ENCODE measurements at places on chromosomes 1 and 21.

DNA sequence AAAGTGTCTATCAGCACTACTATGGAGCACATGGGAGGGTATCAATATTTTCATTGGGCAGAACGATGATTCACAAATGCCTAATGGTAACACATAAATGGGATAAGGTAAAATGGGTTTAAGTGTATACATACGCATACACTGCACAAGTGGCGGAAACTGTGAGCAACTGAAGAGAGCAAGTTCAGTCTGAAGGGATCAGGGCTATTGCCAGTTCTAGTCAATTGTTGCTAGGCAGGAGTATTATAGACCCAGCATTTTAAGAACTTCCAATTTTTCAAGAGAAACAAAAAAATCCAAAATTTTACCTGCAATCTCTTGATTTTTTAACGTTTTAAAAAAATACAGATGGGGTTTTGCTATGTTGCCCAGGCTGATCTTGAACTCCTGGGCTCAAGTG, 23.1 kb downstream of the FOXJ3 start:
- DNase-seq: no peak

DNA sequence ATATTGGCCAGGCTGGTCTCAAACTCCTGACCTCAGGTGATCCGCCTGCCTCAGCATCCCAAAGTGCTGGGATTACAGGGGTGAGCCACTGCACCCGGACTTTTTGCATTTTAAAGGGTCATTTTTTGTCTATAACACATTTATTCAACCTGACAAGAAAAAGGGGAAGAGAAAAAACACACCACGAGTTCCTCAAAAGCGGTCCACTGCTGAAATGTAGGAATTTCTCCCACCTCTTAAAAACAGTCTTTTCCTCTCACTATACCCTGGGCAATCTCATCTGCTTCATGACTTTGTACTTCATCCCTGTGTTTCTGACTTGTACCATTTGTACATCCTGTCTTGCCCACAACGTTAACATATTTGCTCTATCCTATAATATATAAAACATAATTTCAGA, 413.3 kb upstream of the PTBP2 start:
- no peak for DNase-seq

DNA sequence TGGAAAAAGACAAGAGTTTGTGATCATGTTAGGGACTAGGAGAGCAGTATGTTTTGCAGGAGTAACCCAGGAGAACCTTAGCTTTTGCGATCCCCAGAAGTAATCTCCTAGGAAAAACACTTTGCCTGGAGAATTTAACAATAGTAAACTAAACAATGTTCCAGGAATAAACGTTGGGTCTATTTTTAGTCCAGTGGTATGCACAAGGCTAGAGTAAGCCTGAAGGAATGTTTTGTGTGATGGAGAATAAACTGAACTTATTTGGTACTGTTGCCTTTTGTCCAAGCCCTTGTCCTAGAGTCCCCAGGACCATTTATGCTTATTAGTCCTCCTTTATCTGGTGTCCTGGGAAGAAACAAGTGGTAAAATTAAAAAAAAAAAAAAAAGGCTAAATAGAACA, 28.7 kb upstream of the RGS5 start:
- no peak for DNase-seq

- DNase-seq: no peak
Observed at GRCh38 chr1:110237386-110238152, 27.5 kb downstream of the KCNC4 start.

DNA sequence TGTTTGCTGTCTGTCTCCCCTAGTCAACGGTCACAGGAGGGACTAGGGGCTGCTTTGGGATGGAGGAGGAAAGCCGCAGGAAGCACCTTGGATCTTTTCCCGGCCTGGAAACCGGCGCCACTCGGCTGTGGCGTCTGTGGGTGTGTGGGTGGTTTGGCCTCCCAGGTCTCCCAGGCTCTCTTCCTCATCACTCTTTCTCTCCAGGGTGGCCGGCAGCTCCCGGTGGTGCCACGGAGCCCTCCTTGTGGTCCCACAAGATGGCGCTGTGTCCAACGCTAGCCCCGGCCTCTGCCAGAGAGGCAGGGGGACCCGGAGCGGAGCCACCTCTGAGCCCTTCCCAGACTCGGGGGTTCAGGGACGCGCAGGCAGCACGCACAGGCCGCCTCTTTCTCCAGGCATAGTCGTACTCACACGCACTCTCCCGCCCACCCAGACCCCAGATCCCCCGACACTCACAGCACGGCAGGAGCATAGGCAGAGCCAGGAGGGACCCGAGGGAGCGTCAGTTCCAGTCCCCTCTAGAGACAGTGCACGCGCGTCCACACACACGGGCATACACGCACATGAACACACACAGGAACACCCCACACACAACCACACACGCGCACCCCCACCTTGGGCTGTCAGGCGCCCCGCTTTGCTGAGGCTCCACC, 31.2 kb downstream of the CDCP2 start:
- DNase-seq: peak; percentile 67

- DNase-seq: no peak
Observed at GRCh38 chr1:58861506-58861905, 77.7 kb upstream of the JUN start.

DNA sequence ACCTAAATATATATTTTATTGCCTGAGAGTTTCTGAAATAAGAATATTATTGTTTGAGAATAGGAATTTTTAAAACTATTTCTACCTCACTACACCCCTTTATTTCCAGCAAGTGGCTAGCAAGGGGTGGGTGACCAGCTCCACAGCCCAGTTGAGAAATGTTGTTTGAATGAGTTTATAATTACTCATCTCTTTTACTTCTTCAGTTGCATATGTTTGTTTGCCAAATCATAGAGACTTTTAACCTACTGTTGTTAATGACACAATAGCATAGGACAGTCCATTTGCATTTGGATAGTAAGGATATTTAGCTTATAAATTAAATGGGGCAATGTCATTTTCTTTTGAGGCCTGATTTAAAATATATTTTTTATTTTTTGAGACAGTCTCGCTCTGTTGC, 127.8 kb downstream of the NRDC start:
- no peak for DNase-seq

- no peak for DNase-seq
Observed at GRCh38 chr1:247653040-247653439, 26.5 kb downstream of the OR13G1 start.

GRCh38 chr1:94248956-94249688, 11.7 kb upstream of the ARHGAP29 start:
- DNase-seq: no peak

- no peak for DNase-seq
Observed at GRCh38 chr1:47813970-47814369, 183.2 kb downstream of the TRABD2B start.

DNA sequence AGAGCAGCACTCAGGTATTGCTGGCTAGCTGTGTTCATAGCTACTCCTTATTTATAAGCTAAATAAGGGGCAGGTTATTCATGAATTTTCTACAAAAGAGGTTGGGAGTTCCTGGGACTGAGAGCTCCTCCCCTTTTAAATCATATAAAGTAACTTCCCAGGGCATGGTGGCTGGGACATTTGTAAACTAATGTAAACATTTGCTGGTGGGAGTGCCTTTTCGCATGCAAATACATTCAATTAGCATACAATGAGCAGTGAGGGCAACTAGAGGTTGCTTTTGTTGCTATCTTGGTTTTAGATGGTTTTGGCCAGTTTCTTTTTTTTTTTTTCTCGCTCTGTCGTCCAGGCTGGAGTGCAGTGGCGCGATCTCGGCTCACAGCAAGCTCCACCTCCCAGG, 43.4 kb downstream of the GNPAT start:
- DNase-seq: no peak

DNA sequence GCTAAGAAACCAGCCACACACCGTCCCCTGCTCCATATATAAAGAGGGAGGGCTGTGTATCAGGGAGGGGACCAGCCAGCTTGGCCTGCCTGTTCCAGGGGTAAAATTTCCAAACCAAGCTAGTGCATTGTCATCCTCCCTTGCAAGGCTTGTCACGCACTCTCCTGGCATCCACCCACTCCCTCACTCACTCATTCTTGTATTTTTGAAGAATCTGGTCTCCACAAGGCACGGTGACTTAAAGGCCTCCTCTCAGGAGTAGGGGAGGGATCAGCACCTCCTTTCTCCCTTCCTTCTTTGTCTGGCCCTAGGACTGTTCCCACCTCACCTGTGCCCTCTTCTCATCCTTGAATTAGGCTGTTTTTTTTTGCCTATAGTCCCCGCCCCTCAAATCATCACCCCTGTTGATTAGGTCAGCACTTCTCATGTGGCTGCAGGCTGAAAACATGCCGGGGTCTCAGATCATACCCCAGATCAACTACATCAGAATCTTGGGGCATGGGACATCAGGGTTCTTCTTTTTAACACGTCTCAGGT, 5.0 kb downstream of the ABCA4 start:
- DNase-seq: no peak

DNA sequence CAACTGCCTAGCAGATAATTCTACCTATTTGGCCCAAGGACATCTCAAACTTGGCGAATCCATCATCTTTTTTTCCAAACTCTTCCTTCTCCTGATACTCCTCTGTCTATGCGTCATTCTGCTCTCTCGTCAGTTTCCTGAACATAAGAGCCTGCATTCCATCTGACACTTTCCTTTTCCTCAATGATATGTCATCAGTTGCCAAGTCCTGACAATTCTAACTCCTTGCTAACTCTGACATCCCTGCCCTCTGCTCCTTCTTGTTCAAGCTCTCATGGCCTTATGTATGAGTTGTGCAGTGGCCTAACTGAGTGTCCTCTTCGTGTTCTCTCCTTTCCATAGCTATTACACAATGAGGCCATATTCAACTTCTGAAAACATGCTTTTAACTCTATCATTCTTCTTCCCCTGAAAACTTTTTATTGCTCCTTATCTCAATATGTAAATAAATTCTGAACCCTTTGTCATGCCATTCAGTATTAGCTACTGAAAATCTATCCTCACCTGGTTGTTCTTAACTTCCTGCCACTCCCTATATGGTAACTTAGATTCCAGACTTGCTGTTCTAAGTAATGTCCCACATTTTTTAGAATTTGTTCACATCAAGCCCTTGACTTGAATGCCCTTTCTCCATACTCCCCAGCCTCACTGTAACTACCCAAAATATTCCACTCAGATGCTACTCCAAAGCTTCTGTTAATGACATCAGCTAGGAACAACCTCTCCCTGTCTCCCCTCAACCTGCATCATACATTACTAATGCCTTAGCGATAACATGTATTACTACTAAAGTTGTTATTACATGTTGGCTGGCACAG, 11.5 kb downstream of the PALMD start:
- no peak for DNase-seq

- DNase-seq: no peak
Observed at GRCh38 chr1:99603699-99604560, 42.0 kb upstream of the PALMD start.

DNA sequence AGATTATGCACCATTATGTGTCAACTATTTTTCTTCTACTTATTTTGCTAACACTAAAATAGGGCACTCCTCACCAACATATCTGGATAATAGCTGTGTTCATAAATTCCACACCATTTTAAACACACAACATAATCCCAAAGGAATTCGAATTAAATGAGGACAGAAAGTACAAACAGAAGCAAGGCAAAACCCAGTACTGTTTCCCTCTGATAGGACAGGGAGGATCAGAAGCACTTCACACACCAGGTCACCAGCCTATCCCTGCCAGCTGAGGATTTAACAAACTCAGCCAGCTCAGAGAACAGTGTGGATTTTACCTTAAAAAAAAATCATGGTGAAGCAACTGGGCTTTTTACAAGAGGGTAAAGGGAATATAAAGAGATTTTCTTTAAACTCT, 20.0 kb downstream of the CRYZ start:
- no peak for DNase-seq

DNA sequence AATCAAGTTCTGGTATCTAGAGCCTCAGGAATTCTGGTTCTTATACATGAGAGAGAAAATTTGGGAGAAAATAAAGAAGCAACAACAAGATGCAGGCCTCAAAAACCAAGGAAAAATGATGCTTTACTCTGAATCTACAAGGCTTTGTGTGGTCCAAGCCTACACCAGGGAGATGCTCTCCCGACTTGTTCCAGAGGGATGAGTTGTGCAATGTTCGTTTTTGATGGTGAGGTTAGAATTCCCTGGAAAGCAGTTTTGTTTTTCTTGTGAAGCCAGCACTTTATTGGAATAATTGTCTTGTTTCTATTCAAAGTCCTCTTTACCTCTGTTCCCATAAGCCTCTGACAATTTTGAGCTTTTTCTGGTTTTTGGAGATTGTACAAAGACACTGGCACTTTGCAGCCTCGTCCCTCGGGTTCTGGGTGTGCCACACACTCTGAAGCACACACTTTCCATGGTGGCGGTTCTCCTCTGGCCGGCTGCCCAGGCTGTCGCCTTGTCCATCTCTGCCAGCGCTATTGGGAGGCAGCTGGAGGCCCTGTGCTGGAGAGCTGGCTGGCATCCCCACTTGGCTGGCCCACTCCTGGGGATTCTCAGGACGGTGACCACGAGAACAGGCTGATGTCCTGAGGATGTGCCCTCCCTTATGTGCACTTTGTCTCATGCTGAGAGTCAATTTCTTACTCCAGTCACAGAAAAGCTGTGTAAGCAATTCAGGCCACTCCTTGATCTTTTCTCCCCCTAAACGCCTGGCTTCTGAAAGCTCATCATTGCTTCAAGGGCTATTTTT, 70.2 kb downstream of the EDEM3 start:
- no peak for DNase-seq

DNA sequence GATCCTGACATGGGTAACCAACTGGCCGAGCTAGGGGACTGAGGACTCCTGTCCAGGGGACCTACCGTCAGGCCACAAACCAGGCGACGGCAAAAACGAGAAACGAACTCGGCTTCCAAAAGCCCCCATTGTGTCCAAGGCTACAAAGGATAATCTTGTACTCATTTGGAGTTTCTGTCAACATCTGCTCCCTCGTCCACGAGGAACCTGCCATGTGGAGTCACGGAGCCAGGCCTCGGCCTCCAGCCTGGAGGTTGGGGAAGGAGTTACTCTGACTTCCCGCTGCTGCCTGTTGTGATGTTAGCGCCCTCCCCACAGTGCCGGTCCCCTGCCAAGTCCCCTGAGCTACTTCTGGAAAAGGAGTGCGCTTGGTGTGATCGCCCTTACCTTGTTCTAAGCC, 7.3 kb downstream of the KRTAP10-1 start:
- no peak for DNase-seq

GRCh38 chr1:235407419-235407818, 40.2 kb downstream of the TBCE start:
- DNase-seq: no peak

- no peak for DNase-seq
Observed at GRCh38 chr1:2133879-2134215, 60.7 kb downstream of the FAAP20 start.

GRCh38 chr1:39970274-39970673, 15.3 kb downstream of the MFSD2A start:
- no peak for DNase-seq

- DNase-seq: no peak
Observed at GRCh38 chr21:42796327-42797062, 82.8 kb downstream of the WDR4 start.

DNA sequence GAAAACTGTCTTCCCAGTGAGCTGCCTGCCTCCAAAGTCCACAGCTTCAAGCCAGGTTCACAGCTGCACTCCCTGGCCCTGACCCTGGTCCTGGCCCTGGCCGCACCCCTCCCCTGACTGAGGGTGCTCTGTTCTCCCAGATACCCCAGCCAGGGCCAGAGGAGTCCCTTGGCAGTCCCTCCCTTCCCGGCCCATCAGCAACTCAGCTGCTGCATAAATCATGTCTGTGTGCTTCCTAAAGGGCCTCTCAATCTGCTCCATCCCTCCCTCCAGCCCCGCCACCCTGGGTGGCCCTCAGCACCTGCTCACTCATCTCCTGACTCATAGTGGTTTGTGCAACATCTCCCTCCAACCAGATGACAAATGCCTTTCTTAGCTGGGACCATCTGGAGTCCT, 24.8 kb upstream of the C1orf174 start:
- DNase-seq: no peak

All from ACHN (cell line).